ENCODE measurements at places on chromosomes 1 and 21. TPM values are rescaled to one million over a fixed set of nuclear protein-coding genes. Genes with fewer than 3 reads are reported as not detected.

DNA sequence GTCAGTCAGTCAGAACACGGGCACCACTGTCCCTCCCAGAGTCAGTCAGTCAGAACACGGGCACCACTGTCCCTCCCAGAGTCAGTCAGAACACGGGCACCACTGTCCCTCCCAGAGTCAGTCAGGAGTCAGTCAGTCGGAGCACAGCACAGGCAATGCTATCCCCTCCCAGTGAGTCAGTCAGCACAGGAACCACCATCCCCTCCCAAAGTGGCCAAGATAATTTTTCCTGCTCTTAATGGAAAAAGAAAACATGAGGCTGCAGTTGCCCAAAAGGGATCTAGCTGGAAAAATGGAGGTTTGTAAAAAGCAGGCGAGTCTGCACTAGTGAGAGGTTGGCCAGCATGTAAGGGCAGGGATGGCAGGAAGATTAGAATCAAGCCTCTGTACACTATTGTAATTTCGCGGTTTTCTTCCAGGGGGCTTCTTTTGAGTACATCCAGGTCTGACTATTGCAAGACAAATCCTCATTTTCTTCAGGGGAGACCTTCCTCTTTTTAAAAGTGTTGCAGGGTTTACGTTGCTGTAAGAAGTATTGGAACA, 213.8 kb downstream of the SIPA1L2 start:
- H3K36me3 ChIP-seq, result peaks cover 6% of the 10 kb centered on the region
- H3K27me3 ChIP-seq, result no peaks in the 10 kb centered on the region
- DNase-seq, result no peak
- no peak overlapping the region for H3K4me3 ChIP-seq
- H3K4me1 ChIP-seq, result no peaks in the 10 kb centered on the region

DNA sequence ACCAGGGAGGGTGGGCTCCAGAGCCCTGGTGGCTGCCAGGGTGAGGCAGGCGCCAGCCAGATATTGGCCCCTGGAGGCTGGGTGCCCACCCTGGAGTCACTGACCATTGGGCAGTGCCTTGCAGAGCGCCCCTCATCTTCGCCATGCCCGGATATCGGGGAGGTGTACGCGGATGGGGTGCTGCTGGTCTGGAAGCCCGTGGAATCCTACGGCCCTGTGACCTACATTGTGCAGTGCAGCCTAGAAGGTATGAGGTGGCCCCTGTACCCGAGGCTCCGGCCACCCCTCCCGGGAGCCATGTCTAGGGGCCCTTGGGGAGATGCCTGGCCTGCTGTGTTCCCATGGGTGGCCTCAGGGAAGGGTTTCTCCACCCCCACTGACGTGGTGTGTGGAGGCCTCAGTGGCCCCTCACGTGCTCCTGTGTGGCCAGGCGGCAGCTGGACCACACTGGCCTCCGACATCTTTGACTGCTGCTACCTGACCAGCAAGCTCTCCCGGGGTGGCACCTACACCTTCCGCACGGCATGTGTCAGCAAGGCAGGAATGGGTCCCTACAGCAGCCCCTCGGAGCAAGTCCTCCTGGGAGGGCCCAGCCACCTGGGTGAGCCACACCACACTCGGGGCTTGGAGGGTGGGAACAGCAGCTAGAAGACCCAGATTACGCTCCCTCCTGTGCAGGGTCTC, 30.9 kb downstream of the TRIM11 start:
- H3K4me3 ChIP-seq, result no peak overlapping the region
- H3K27ac ChIP-seq, result no peak overlapping the region
- no peak for DNase-seq

The TRIM17 gene
- 2.7 TPM for total RNA-seq

GRCh38 chr1:184708084-184708676, 46.5 kb downstream of the EDEM3 start:
- peaks cover 3% of the 10 kb centered on the region for H3K36me3 ChIP-seq
- H3K27ac ChIP-seq, result no peak overlapping the region
- DNase-seq, result no peak

DNA sequence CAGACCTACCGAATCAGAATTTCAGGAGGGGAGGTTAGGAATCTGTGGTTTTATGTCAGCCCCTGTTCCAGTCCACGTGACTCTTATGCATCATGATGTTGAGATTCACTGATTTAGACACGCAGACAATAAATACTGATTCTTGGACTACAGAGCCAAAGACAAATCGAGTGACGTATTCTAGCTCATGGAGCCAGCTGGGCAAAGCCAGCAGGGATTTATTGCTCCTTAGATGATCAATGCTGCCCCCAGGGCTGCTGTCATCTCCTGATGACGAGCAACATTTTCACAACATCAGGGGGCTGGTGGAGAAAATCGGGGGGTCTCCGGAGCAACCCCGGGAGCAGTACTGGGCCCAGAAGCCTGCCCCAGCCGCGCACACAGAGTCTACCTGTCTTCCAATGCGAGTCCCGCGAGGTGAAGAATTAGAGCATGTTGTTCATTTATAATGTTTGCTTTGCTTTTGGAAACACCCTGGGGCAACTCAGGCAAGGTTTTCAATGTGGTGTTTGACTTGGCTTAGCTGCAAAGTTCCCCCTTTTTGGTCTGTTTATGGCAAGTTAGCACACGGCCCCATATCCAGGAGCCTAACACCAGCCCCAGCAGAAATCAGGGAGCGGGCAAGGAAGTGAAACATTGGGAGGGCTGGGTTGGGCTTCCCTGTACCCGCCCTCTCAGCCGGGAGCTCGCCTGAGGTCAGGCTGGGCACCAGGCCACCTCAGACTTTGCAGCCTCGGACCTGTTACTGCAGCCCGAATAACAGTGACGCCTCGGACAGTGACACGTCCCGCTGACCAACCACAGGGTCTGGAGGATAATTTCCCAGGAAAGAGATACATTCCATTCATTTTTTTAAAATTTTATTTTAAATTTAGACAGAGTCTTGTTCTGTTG, 19.9 kb upstream of the CLDN14 start:
- no peak overlapping the region for H3K4me3 ChIP-seq
- no peaks in the 10 kb centered on the region for H3K27me3 ChIP-seq
- H3K36me3 ChIP-seq, result no peaks in the 10 kb centered on the region
- no peaks in the 10 kb centered on the region for H3K4me1 ChIP-seq
- no peak for DNase-seq

The LEPR gene
- 5.6 TPM for total RNA-seq

GRCh38 chr1:237269938-237270337, 228.0 kb downstream of the RYR2 start:
- no peak for DNase-seq
- H3K4me1 ChIP-seq, result no peaks in the 10 kb centered on the region
- no peak overlapping the region for H3K4me3 ChIP-seq
- no peaks in the 10 kb centered on the region for H3K27me3 ChIP-seq
- H3K36me3 ChIP-seq, result no peaks in the 10 kb centered on the region

The SHISAL2A gene
- 0.60 TPM for total RNA-seq

The WDR64 gene
- total RNA-seq, result not detected

Data from WTC11 (cell line).